ENCODE measurements at places on chromosomes 4 and X.

DNA sequence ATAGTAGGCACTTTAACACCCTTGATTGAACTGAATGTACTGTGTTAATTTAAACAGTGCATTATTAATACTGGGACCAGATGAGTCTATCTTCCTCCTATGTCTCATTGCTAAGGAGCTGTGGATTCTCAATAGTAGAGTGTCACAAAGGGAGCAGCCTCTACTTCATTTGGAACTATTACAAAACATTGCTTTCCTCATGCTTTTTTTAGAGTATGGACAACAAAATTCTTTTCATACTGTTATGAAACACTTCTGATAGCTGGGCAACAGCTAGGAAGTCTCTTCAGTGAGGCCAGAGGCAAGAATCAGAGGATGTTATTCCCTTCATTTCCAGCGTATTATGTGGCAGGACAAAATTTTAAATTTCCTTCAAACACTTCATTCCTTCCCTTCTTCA, 160.8 kb downstream of the FBXO8 start:
- no peak for DNase-seq

DNA sequence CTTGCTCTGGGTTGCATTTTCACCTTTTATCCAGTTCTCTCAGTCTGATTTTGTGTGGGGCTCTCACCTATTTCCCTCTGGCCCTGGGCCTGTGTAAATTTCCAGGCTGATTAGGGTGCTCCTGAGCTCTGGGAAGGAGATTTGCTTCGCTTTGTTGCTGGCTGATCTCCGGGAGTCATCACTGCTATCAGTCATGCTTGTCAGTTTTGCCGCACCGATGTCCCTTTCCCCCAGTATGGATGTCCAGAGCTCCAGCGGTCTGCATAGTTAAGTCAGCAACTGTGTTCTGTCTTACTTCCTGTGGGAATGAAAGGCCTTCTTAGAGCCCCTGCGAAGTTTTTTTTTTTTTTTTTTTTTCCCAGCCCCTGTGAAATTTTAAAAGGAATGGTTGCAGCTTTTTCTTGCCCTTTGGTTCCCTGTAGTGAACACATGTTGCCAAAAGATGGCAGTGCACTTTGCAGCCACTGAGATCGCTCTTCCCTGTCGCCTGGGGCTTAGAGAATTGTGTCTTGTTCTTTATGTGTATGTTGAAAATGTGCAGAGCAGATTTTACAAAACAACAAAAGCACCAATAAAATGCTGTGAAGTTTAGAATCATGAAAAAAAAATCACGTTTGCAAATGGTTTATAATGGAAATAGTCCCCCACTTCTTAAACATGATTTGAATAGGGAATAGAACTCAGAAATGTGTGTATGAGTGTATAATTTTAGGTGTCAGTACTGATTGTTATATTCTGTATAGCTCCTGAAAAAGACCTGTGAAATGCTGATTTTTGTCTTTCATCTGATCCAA, 109.1 kb upstream of the SLC4A4 start:
- DNase-seq = no peak

DNA sequence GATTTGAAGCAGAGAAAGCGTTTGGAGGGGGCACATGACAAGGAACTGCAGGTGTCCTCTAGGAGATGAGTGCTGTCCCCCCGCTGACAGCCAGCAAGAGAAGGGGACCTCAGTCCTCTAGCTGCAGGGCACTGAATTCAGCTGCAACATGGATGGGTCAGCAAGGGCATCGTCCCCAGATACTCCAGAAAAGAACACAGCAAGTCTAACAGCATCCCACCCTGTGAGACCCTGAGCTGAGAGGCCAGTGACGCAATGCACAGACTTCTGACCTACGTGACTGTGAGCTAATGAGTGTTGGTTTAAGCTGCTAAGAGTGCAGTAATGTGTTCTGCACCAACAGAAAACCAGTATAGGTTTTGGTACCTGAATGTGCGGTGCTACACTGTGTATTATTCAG, 11.6 kb upstream of the CENPVL2 start:
- no peak for DNase-seq

- DNase-seq = no peak
Observed at GRCh38 chrX:7586126-7586525, 256.8 kb upstream of the VCX start.

- DNase-seq = no peak
Observed at GRCh38 chr4:48669086-48669485, 111.0 kb downstream of the FRYL start.

- no peak for DNase-seq
Observed at GRCh38 chr4:137694138-137694537, 161.8 kb upstream of the PCDH18 start.

- no peak for DNase-seq
Observed at GRCh38 chr4:1601852-1602654, 82.1 kb downstream of the FAM53A start.

GRCh38 chr4:2869659-2870058, 26.0 kb downstream of the ADD1 start:
- no peak for DNase-seq

GRCh38 chr4:150082241-150082640, 4.0 kb downstream of the DCLK2 start:
- no peak for DNase-seq

DNA sequence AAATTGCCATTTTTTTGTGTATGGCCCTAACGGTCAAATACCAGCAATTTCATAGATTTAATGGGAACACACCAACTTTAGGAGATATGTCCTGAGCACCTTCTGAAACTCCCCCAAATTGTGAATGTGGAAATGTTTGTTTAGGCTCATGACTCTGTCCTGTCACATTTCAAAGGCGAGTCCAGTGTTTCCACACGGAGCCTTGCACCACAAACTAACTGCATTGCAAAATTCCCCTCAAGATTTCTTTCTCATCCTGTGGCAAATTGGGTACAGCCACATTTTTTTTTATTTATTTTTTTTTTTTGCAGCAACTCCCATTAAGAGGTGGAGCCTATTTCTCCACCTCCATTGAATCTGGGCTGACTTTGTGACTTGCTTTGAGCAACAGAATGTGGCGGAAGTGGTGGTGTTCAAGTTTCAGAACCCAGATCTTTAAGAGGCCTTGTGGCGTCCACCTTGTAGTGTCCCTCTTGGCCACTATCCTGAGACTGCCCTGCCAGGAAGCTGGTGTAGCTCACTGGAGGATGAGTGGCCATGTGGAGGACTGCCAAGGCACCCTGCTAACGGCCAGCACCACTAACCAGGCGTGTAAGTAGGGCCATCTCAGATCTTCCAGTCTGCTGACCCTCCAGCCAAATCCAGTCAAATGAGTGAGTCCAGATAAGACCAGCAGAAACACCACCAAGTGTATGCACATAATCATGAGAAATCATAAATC, 172.4 kb upstream of the SCML1 start:
- no peak for DNase-seq

- DNase-seq = no peak
Observed at GRCh38 chr4:76485450-76485849, 50.4 kb downstream of the SHROOM3 start.

GRCh38 chrX:49773993-49774392, 55.1 kb upstream of the PAGE4 start:
- DNase-seq = no peak

- no peak for DNase-seq
Observed at GRCh38 chr4:5921101-5921980, 28.5 kb upstream of the CRMP1 start.

DNA sequence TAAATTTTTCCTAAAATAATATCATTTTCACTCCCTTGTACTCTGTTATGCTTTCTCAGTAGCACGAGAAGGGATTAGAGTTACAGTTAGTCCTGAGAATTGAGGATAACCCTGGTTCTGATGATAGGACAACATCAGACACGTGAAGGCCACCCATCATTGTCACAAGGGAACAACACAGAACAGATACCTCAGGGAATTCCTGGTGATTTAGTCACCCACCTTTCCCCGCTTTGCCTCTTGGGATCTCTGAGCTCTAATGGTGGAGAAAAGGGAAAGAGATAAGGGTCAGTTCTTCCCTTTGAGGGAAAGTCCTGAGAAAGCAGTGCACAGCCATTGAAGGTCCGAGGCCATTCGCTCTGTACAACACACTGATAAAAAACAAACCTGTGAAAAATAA, 112.3 kb upstream of the GALNT7 start:
- no peak for DNase-seq

DNA sequence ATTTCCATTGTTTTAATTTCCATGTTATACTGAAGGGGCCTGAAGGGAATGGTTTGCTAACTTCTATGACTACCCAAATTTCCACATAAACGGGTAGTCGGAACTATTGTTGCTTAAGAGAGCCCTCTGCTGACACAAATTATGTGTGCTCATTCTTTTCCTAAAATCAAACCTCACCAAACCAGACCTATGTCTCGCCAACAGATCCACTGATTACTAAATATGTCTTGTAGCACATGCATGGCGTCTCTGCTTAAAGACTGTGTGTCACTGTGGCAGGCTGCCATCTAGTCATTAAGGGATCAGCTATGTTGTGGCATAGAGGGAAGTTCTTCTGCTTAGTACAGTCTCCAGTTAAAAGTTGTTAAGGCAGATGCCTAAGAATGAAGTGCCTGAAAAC, 25.1 kb downstream of the PIR start:
- no peak for DNase-seq

DNA sequence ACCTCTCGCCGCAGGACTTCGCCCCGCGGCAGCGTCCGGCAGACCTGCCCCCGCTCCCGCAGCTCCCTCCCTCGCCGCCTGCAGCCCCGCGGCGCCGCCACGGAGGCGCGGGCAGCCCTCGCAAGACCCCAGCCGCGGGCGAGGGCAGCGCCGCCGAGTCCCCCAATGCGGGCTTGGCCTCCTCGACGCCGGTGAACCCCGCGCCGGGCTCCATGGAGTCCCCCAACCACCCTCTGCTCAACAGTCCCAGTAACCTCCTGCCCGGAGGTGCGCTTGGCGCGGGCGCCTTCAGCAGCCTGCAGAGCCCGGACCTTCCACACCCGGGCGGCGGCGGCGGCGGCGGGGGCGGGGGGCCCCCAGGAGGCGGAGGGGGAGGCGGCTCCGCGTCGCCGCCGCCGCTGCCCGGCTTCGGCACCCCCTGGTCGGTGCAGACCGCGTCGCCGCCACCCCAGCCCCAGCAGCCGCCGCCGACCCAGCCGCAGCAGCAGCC, 1.2 kb downstream of the CPEB2 start:
- peak; percentile 10 for DNase-seq

- DNase-seq = no peak
Observed at GRCh38 chr4:83581411-83582288, 45.7 kb downstream of the GPAT3 start.

DNA sequence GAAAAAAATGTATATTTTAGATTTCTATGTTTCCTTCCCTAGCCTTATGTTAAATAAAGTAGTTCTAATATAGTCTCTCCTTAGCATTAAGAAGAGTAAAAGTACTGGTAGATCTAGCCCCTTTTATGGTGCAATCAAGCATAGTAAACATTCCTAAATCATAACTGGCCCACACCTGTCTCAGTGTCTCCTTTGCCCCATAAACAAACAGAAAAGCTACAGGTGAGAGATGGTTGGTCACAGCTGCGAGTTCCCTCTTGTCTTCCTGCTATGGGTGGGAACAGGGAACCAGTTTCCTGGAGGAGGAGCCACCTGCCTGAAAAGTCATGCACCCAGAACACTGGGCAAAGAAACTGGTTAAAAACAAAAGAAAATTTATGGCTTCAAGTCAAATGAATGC, 16.6 kb downstream of the SOWAHB start:
- no peak for DNase-seq

DNA sequence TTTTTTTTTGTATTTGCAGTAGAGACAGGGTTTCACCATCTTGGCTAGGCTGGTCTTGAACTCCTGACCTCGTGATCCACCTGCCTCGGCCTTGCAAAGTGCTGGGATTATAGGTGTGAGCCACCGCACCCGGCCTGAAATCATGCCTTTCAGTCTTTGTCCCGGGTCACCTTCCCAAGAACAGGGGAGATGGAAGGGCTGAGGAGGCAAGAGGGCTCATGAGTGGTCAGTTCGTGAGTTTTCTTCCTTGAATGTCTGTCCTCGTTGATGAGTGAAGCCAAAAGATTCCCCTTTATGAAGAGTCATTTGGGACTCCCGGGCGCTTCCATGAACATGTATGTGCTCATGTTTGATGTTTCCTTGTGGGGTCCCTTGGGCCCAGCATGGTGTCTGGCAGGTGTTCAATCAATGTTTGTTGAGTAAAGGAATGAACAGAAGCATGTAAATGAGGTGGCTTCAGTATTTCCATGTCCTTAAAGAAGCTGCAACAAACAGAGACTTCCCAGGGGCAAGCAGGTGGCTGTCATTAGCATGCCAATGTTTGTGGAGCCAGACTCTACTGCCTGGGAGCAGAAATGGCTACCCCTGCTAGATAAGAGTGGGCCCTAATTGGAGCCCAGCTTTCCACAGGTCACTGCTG, 3.4 kb upstream of the SEPTIN6 start:
- DNase-seq = no peak

- no peak for DNase-seq
Observed at GRCh38 chr4:68324519-68325262, 25.2 kb downstream of the YTHDC1 start.

DNA sequence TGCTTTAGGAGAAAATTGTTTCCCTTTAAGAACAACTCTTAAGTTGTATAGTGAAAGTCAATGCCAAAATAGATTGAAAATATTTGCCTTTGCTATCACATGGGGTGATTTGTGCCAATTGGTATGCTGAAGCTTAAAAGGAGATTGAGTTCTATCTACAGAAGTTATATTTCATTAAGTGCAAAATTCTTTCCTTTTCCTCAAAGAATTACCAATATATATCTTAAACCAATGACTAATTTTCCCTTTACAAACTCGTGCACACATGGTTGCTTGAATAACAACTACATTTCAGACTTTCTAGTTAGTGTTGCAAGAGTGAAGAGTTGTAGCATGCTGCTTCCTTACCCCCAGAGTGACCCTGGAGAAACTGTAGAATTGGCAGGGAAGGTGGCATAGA, 990.0 kb upstream of the PABPC4L start:
- DNase-seq = no peak

DNA sequence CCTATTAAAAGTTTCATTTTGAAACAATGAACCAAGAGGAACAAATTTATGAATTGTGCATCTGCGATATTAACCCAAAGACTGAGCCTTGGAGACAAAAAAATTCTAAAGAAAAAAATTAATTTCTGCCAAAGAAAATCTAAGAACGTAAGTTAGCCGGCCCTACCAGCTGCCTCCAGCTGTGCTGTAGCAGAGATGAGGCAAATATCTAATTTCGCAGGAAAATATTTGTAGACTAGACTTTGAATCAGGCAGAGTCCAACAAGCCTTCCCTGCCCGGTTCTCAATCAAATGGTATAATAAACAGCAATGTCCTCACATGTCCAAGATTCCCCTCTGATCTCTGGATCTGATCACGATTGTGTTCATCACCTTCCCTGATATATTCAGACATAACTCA, 21.2 kb upstream of the SMIM20 start:
- DNase-seq = no peak

GRCh38 chrX:106684207-106684606, 42.3 kb upstream of the RNF128 start:
- no peak for DNase-seq

- no peak for DNase-seq
Observed at GRCh38 chr4:12635629-12636028, 848.5 kb downstream of the RAB28 start.

- no peak for DNase-seq
Observed at GRCh38 chr4:16992566-16993225, 94.3 kb upstream of the LDB2 start.

DNA sequence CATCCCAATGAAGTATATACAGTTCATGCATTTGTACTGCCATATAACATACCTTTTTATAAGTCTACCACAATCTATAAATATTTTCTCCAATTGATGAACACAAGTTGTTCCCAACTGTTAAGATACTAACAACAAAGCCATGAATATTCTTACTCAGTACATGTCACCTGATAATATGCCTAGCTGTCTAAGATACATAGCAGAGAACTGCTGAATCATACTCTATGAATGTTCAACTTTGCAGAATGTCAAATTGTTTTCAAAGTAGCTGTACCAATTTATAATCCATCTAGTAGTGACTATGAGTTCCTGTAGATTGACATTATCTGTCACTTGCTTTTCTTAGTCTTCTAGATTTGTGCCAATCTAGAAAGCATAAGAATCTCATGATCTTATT, 84.9 kb downstream of the RAB28 start:
- no peak for DNase-seq
